ENCODE measurements at places on chromosomes 3 and 15.

- no peak for DNase-seq
Measured at GRCh38 chr3:197309528-197310361, 11.3 kb upstream of the DLG1 start.

DNA sequence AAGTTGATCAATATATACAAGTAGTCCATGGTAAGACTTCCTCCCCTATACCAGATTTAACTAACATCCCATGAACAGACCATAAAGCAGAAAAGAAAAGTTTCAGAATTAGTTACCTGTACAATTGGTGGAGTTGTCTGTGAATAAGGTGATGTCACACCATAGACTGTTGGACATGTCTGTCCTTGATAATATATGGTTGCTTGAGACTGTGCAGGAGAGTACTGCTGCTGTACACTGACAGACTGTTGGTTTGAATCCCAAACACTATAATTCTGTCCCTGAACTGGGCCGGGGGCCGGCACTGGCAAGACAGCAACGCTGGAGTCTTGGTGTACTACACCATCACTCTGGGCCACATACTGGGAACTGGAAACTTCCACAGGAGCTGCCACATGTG is 77.2 kb downstream of the NBEAL2 start:
- DNase-seq: no peak

GRCh38 chr3:144402430-144402829 is 430.8 kb downstream of the DIPK2A start:
- DNase-seq: no peak

DNA sequence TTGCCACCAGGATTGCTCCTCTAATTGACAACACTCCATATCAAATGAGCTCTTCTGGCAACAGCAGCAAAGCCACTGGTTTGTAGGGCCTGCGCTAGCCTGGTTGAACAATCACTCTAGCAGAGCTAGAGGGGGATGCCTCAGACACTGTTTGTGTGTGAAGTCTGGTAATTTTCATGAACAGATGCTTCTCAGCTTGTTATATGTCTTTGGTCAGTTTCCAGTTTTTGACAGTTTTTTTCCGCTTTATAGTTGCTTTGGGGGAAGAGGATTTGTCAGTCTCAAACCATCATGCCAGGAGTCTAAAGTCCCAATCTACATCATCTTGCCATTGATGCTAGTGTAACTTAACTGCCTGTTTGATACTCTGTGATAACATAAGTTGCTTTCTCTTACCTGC is 136.0 kb downstream of the HCN4 start:
- no peak for DNase-seq

DNA sequence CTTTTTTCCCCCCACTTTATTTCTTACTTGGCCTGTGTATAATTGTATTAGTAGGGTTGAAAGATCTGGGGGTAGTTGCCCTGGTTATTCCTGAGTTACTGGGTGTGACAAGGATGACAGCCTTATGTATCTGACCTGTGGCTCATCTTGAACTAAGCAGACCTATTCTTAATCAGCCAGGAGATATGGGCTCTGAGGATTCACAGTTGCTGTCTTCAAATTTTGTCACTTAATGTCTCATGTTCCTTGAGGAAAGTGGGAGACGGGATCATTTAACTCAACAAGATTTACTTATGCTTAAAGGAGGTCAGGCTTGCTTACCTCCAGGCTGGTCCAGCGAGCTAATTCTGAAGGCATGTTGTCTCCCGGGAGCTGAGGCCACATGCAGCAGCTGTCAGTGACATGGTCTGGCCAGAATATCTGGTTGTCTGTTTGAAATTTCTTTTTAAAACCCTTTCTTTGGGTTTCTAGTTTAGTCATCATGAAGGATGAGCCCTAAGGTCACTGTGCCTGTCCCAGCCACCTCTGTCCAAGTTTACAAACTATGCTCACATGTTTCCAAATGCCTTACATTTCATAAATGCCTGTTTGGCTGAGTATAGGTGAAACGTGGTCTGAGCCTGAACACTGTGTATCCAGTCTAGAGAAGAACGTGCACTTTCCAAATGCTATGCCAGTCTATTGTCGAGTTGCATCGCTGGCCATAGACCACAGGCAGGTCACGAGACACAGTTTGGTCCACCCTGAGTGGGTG is 26.8 kb downstream of the LRTM1 start:
- DNase-seq: no peak

GRCh38 chr3:167228135-167228534 is 152.0 kb downstream of the ZBBX start:
- no peak for DNase-seq

GRCh38 chr3:164940745-164941144 is 137.6 kb downstream of the SI start:
- DNase-seq: no peak

- no peak for DNase-seq
Measured at GRCh38 chr3:9732080-9732739, 675 bp downstream of the BRPF1 start.

DNA sequence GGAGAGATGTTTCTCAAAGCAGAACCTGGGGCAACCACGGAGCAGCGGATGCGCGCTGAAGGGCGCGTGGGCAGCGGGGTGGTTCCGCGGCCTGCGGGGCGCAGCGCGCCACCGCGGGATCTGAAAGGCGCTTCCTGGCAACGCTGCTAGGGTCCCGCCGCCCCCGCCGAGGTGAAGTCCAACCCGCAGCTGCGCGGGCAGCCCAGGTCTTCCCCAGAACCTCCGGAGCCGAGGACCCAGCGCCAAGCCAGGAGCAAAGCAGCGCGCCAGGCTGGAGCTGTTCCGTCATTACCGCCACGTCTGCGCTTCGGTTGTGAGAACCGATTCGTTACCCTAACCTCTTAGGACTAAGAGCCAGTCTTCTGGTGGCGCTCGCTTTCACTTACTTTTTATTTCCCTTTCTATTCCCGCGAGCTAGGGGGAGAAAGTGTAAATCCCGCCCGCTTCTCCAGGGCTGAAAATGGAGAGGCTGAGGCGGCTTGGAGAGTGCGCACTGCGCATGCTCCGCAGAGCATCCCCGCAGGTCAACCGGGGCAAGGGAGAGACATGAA is 3.2 kb upstream of the GABRG3 start:
- no peak for DNase-seq

DNA sequence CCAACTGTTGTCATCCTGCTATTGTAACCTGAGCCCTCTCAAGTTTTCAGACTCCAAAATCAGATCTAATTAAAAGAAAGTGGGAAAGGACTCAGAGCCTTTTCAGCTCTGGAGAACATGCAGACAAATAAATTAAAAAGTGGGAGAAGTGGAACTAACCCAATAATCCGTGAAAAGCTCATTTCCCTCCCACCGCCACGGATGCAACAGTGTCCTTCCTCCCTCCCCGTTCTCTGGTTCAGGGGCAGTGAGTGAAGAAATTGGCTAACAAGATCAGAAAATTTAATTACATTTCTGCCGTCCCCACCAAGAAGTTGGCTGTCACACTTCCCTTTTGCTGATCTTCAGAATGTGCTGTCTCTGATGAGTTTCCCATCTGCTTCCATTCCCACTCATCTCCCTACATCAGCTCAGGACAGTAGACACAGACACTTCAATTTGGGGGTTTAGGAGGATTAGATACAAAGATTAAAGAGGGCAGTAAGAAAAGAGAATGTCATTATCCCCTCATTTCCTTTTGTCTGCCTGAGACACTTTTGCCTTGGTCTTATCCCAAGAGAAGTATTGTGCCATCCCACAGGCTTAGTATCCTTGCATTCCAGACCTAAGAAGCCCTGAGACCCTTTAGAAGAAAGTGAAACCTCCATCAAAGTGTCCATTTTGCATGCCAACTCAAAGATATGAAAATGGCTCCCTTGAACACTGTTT is 335.7 kb upstream of the PPP2R3A start:
- no peak for DNase-seq

Measured in glomerular endothelial cell (primary cell).